Fibroblast of skin of right quadriceps (primary cell): ENCODE measurements at places on chromosomes 3 and 15.

DNA sequence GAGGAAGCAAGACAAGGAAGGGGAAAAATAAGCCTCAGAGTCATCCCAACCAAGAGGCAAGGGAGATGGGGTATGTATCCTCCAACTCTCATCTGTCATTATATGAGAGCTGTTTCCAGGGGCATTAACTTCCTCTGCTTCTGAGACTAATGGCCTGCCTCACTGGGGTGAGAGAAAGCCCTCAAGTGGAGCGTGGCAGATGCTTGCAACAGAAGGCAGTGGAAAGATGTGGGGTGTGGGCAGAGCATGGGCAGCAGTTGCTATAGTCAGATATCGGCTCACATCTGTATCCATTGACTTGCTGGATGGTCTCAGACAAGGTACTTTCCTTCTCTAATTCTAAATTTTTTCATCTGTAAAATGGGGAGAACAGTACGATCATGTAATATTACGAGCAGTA lies 81.7 kb upstream of the PLCL2 start:
- DNase-seq = no peak

GRCh38 chr3:94440767-94441493 lies 378.1 kb downstream of the NSUN3 start:
- peak; percentile 85 for DNase-seq

DNA sequence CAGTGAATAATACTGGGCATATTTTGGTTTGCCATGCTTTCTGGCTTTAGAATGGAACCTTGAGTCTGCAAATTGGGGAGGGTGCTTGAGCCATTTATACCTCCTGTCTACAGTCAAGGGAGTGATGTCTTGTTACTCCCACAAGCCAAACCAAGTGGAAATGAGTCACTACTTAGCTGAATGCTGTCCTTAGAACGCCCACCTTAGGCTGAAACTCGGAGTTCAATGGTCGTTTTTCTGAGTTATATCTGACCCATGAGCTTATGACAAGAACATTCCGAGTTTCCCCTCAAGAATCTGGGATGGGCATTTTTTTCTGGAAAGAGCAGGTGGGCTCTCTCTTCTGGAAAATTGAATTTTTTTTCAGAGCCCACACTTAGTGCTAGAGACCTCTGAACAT lies 17.4 kb upstream of the CLDN18 start:
- DNase-seq = no peak

- DNase-seq = no peak
Observed at GRCh38 chr3:28574036-28574435, 225.4 kb upstream of the AZI2 start.

GRCh38 chr15:59406446-59406845 lies 31.5 kb upstream of the FAM81A start:
- no peak for DNase-seq

DNA sequence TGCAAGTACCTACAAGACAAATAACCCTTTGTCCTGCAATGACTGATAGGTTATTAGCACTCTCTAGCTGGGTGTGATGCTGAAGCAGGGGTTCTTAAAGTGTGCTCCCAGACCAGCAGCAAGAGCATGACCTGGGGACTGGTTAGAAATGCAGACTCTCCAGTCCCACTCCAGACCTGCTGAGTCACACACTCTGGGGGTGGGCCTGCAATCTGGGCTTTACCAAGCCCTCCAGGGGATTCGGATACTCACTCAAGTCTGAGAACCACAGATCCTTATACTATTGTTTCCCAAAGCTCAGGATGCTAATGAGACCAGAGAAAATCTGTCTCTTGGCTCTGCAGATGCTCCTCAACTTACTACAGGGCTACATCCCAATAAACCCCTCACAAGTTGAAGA lies 142.1 kb upstream of the RAD18 start:
- peak; percentile 50 for DNase-seq

- DNase-seq = no peak
Observed at GRCh38 chr15:64746356-64746755, 29.0 kb downstream of the RBPMS2 start.

GRCh38 chr15:35182841-35183479 lies 97.9 kb upstream of the NANOGP8 start:
- no peak for DNase-seq

GRCh38 chr3:107240183-107241091 lies 136.8 kb upstream of the CCDC54 start:
- peak; percentile 76 for DNase-seq
